ENCODE measurements at places on chromosomes 12 and 14. TPM values are rescaled to one million over a fixed set of nuclear protein-coding genes. Genes with fewer than 3 reads are reported as not detected.

Gene SLC7A7
- total RNA-seq = 4.1 TPM

Gene FAM181A
- not detected for total RNA-seq

Gene HOXC4
- total RNA-seq = 0.09 TPM

Gene KRT6B
- total RNA-seq = 0.18 TPM

Gene MYF5
- not detected for total RNA-seq

Gene FERMT2
- 118 TPM for total RNA-seq

Gene SPTSSA
- 36.7 TPM for total RNA-seq

Gene RPL10L
- total RNA-seq = not detected

Gene GPD1
- total RNA-seq = not detected

Gene MMP19
- total RNA-seq = 5.9 TPM

Gene HOTAIR
- total RNA-seq = 0.09 TPM

All from smooth muscle cell of bladder (primary cell).